ENCODE measurements at places on chromosomes 7 and 10.

GRCh38 chr7:99305473-99306260, 20.0 kb upstream of the ARPC1A start:
- DNase-seq: no peak

GRCh38 chr10:95840121-95840520, 67.7 kb upstream of the CC2D2B start:
- no peak for DNase-seq

DNA sequence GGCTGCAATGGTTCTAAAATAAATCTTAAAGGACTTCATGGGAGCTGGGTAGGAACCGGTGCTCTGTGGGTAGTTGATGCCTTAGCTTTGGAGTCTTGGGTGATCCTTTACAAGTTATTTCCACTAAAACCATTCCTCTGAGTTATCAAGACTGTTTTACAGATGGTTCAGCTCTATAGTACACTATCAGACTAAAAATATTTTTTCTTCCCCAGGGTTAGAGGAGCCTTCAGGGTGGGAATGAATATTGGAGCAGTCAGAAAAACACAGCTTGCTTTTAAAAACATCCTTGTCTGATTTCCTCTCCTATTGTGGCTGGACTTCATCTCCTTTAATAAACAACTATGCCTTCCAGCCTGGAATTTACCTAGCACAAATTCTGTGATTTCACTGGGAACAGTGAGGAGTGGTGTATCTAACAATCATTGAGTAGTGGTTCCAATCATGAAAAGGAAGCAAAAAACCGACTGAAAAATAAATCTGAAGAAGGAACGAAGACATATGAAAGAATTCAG, 102.6 kb upstream of the AFAP1L2 start:
- no peak for DNase-seq

DNA sequence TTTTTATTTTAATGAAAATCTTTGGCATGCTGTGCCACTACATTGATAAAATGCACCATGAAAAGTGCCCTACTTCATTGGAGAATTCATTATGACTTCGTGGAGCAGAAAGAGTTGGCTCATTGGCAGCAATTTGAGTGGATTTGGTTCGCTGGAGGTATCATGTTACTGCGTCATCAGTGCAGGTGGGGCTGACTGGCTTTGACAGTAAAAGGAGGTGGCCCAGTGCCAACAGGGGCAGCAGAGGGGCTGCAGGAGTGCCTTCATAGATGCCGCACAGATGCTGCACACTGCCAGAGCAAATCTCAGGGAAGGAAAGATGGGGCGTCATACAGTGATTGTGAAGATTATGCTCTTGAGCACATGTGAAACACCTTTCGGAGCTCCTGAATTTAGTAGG, 22.2 kb downstream of the FZD1 start:
- no peak for DNase-seq
